ENCODE measurements at places on chromosomes 7 and 10.
A peak's percentile ranks its signal among the peaks of the same experiment; 100 is the strongest.

DNA sequence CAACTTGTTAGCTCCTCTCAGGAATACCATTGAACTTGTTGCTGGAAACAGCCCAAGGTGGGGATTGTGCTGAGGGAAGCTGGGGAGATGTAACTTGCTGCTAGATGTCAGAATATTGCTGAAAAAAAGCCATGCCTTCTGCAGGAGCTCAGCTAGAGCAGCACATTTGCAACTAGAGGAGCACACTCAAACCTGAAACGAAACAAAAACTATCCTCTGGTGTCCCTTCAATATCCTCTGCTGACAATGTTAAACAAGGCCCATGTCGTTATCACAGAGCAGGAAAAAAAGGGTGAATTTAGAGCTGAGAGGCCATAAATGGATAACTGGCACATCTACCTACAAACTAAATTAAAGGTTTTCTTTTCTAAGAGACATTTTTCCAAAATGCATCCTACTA, 53.7 kb upstream of the MACC1 start:
- DNase-seq, result no peak

- no peak for DNase-seq
Measured at GRCh38 chr7:73909051-73909941, 48.3 kb downstream of the TMEM270 start.

DNA sequence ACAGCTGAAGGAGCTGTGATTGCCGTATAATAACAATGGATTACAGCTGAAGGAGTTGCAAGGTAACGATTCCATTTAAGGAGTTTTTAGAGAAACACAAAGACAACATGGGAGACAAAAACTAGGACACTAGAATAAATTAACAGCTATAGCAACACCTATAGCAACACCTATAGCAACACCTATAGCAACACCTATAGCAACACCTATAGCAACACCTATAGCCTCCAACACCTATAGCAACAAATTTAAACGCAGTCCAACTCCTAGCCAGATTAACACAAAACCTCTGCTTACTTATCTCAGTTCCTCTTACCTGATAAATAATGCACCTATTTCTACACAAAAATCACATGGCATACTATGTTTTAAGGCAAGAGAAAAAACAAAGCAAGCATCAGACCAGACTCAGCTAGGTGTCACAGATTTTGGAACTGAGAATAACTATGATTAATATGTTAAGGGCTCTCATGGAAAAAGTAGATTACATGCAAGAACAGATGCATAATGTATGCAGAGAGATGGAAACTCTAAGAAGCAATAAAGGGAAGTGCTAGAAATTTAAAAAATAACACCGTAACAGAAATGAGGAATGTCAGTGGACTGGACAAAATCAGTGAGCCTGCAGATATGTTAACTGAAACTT, 55.7 kb upstream of the SRPK2 start:
- DNase-seq, result no peak

DNA sequence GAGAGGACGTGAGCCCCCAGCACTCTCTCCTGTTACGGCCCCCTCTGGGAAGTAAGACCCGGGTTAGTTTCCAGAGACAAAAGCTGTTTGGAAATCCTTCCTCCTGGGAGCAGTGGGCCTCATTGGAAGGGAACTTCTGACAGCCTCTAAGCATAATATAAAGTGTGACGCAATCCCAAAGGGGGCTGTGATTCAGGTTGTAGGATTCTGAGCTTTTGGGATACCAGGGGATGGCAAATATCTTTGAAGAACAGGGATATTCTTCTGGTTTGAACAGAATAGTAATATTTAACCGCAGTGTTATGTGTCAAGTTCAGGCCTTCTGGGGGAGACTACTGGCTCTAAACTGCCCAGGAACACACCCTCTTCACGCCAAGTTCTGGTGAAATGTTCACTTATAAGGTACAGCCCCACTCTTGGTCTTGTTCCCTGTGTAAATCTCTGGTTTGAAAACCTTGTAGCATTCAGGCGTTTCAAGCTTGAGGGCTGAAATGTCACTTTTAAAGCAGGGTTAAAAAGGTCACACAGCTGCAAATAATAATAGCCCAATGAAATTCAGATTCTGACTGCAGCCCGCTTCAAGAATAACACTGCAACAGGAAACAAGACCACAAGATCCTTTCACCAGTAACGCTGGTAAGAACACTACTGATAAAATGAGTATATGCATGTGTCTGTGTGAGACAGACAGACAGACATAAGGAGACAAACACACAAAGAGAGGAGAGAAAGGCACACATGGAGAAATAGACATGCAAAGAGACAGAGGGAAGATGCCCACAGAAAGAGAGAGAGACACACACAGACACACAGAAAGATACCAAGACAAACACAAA, 69.0 kb downstream of the CREB5 start:
- peak; percentile 63 for DNase-seq

DNA sequence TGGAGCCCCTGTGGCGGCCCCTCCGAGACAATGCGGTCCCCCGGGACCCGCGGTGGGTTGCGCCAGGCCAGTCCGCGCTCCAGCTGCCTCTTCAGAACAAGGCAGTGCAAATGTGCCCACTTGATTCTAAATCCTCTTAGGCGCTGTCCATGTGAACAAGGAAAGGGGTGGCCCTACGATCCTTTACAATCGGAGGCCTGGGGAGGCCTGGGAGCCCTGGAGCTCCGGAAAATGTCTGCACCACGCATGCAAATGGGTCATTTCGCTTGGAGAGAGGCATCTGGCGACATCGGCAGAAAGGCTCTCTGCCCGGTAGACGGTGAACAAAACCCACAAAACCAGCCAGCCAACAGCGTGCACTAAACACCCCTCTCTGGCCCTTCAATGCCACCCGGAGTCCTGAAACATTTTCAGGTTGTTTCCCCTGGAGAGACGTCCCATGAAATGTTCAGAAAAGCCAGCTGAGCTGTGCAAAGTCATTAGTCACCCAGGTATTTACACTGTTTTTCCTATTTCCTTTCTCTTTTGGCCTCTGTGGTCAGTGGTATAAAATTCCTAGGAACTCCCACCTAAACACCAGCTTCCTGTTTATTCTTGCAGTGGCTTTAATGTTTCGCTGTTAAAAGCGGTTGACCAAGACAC, 102.8 kb upstream of the ZNF438 start:
- DNase-seq, result peak; percentile 97

GRCh38 chr7:7176406-7177043, 5.8 kb upstream of the C1GALT1 start:
- DNase-seq, result peak; percentile 95

- DNase-seq, result peak; percentile 37
Measured at GRCh38 chr7:128264477-128264876, 23.4 kb downstream of the LEP start.

GRCh38 chr7:7257899-7258692, 75.8 kb downstream of the C1GALT1 start:
- peak; percentile 94 for DNase-seq

DNA sequence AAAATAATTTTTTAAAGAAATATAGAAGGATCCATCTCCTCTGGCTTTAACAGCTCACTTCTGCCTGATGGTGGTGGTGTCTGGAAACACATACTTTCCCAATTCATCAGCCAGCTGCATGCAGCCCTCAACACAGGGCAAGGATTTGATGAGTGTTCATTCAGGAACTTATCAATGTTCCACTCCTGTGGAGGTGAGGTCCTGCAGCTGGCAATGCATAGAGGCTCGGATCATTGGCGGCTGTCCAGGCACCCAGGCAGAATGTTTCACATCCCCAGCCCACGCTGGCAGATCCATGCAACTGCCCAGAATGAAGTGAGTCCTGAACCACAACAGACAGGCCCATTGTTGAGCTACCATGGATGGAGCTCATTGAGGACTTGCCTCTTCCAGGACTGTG, 55.2 kb upstream of the KCNMA1 start:
- DNase-seq, result peak; percentile 36

DNA sequence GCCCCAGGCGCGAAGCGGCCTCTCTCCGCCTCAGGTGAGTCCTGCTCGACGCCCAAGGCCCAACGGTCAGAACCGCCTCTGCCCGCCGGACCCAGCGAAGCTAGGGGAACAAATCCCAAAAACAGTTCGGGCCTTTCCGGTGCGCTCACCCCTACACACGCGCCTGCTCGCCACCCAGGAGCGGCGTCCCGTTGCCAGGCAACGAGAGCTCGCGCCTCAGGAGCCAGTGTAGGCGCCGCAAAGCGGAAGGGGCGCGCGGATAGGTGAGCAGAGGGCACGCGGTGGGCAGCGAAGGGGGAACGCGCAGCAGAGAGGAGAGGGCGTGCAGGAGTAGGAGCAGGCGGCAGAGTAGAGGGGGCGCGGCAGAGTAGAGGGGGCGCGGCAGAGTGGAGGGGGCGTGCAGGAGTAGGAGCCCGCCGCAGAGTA, at the start of the genes DYDC1 and DYDC2:
Gene DYDC1 (minus strand): TSS at position 193 of the 426 bp plus-strand sequence. CDS start 4,154 bp downstream, outside the sequence.
Gene DYDC2 (plus strand): TSS at position 219 of the 426 bp plus-strand sequence. CDS start 5,663 bp downstream, outside the sequence.
- DNase-seq, result no peak

Measured in renal cortical epithelial cell (primary cell).